ENCODE measurements at places on chromosomes 16 and 17. TPM values are rescaled to one million over a fixed set of nuclear protein-coding genes. Genes with fewer than 3 reads are reported as not detected.

DNA sequence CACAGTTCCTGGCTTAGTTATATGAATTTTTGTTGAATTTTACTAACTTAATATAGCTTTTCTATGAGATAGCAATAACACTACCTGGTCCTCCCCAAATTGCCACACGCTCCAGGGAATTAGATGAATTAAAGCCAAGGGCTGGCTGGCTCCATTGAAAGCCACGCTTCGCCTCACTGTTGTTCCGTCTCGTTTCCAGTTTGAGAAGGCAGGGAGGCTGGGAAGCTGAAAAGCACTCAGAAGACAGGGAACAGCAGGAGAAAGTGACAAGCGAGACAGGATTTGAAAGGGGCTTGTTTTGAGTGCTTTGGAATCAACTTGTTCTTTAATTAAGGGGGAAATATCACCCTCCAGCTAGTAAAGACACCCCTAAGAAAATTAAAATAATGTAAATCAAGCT lies 425.3 kb downstream of the CA10 start:
- no peak for DNase-seq

DNA sequence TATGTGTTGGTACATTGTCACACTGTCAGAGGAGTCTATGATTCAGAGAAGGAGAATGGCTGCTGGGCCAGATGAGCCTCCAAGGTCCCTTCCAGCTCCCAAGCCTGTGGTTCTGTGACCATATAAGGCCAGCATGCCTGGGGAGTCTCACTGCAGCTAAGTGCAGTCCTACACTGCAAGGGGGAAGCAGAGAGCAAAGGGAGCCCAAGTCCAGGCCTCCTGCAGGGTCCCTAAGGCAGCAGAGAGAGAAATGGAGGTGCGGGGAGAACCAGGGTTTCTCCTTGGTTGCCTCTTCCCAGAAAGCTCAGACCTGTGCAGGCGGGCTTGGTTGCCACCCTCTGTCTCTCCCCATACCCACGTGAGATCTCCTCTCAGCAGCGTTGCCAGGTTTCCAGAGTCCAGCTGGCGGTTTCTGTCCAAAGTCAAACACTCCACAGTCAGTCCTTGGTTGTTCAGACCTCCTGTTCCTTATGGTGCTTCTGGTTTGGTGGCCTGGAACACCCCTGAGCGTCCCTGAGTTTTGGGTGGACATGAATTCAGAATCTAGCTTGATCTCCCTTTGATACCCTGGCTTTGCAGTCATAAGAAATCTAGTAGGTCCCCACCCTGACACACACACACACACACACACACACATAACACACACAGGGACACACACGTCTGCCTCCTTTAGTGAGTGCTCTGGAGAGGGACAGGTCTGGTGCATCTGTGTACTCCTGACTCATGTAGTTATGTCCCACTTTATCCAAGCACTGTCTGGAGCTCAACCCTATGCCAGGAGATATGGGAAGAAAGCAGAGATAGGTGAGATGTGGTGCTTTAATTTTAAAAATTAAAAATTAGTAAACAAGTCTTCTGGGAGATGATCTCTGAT lies 78.8 kb downstream of the GNAO1 start:
- peak; percentile 67 for DNase-seq

Gene CYBC1
- 93.6 TPM for total RNA-seq

GRCh38 chr17:78986048-78986648 lies 6.4 kb upstream of the LGALS3BP start:
- peak; percentile 58 for DNase-seq

DNA sequence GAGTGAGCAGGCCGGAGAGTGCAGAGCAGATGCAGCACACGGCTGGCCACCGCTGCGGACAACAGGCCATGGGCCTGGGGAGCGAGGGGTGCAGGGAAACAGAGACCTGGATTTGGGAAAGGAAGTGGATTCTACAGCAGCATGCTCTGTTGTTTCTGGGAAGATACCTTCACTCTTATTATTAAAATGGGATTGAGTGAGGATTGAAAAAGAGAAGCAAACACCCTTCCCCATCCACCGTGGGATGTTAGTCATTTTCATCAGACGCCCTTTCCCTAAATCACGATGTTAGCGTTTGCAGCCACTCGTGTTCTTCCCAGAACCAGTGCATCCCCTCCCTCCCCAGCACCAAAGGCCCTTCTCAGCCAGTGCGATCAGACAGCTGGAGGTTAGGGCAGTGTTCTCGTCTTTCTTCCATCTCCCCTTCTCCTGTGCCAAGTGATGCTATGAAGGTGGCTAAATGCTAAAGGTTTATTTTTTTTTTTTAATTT lies 196.5 kb upstream of the CHMP6 start:
- DNase-seq, result no peak

Gene KRTAP2-3
- 13.4 TPM for total RNA-seq

- DNase-seq, result peak; percentile 65
Measured at GRCh38 chr17:69326377-69327059, 415 bp downstream of the ABCA5 start.

GRCh38 chr17:29036584-29036983 lies 6.4 kb upstream of the PIPOX start:
- no peak for DNase-seq

DNA sequence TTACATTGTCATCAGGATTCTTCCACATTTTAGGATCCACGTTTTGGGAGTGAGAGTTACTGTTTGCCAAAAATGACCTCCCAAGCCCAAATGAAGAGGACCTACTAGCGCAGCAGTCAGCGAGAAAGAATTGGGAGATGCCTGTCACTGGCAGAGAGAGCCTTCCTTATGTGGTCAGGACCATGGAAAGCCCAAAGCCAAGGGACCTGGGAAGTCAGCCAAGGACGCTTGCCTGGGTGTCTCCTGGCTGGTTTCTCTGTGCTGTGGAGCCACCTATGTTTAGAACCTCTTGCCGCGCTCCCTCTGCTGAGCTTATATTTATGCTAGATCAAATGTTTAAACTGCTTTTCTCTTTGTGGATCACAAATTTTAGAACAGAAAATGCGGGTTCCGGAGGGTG lies 24.9 kb upstream of the RHBDL3 start:
- peak; percentile 32 for DNase-seq

- no peak for DNase-seq
Measured at GRCh38 chr16:3465911-3466584, 22.6 kb downstream of the NAA60 start.

DNA sequence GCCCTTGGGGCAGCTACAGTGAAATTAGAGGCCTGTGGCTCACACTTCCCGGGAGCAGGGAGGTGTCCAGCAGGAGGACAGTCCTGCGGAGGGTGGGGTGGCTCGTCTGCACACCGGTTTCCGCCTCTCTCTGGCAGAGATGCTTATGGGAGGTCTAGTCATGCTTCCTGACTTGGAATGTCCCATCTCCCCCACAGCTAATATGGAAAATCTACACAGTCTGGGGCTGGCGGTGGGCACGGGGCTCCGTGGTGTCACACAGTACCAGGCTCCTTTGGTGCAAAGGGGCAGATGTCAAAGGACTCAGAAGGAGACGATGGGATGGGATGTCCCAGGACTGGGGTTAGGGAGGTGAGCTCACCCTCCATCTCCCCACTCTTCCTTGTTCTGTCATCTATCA lies 44.1 kb upstream of the DOC2B start:
- no peak for DNase-seq

DNA sequence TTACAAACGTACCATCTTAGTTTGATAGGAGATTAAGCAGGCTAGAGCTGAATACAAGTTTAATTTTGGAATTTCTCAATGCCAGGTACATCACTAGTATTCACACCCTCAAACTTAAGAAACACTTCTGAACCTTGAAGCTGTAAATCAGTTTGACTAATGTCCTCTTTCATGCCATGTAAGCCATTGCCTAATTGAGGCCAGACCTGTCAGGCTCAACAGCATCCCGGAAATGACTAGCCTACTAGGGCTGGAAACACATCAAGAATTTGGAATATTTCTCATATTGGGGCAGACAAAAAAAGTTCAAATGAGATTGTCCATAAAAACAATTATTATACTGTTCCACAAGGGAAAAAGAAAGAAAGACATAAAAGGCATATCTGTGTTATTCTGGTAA lies 1.7 kb downstream of the USP32 start:
- DNase-seq, result peak; percentile 83

- peak; percentile 74 for DNase-seq
Measured at GRCh38 chr17:5587438-5588032, 3.2 kb upstream of the NLRP1 start.

- no peak for DNase-seq
Measured at GRCh38 chr16:24490866-24491265, 48.5 kb upstream of the RBBP6 start.

GRCh38 chr17:38908676-38909181 lies 16.7 kb upstream of the LASP1NB start:
- no peak for DNase-seq

- DNase-seq, result peak; percentile 16
Measured at GRCh38 chr16:90031186-90031930, 12.1 kb upstream of the DBNDD1 start.

Gene KREMEN2
- total RNA-seq, result not detected

DNA sequence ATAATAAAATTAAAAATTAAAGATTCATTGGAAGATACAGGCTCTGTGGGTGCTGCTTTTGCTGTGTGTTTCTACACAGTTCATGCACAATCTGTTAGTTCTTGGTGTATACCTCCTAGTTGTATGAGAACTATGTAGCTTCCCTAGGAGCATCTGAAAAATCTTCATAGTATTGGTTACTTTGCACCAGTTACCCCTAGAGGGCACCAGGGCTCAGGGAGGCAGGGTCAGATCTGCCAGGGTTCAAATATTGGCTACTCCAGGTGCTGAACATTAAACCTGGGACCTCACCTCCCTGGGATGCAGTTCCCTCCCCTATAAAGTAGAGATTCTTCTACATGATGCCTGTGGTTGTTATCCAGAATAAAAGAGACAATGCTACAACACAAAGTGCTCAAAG lies 583.0 kb upstream of the CDH11 start:
- peak; percentile 36 for DNase-seq

DNA sequence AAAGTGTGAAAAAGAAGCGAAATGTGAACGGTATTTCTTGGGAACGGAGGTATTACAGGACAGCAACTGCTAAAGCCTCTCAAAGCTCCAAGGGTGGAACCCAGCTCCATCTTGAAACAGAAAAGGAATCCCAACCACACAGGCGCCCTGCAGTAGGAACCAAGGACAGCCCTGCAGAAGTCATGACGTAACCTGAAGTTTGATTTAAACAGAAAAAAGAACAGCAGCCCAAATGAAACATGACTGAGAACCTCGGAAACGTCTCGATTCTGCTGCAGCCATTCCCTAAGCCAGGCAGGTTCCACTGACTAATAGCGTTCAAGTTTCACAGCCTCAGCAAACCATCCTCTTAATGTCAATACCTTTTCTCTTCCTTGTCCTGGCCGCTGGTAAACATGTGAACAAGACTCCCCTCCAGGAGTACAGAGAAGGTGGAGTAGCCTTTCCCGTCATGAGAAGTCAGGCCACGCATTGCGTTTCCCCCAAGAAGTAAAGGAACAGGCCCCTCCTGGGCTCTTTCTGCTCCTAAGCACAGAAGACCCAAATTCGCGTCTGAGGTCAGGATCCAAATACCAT lies 20.1 kb downstream of the SIAH1 start:
- peak; percentile 23 for DNase-seq

DNA sequence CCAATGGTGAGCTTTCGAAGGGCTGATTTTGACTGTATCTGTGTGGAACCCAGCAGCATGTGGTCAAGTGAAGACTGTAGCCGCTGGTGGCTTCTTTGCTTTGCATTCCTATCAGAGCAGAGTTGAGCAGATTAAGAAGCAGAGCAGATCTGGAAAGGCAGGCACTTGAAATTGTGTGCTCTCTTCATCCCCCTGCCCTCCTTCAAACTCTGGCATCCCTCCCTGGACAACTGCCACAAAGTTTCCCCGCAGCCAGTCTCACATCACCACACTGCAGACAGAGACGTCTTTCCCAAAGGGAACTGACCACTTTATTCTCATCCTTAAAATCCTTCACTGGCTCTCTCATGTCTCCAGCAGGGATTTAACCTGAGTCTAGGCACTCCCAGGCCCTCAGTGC lies 237.1 kb upstream of the DYNLRB2 start:
- DNase-seq, result no peak

GRCh38 chr17:10013365-10014112 lies 108.5 kb upstream of the RCVRN start:
- DNase-seq, result peak; percentile 36

Gene ZACN
- not detected for total RNA-seq

GRCh38 chr17:4764595-4764994 lies 7.1 kb upstream of the TM4SF5 start:
- DNase-seq, result no peak

Gene KRT9
- total RNA-seq, result not detected

Gene RASD1
- 0.89 TPM for total RNA-seq
